COR-L47 (cell line): ENCODE measurements at places on chromosomes 1 and 21.

DNA sequence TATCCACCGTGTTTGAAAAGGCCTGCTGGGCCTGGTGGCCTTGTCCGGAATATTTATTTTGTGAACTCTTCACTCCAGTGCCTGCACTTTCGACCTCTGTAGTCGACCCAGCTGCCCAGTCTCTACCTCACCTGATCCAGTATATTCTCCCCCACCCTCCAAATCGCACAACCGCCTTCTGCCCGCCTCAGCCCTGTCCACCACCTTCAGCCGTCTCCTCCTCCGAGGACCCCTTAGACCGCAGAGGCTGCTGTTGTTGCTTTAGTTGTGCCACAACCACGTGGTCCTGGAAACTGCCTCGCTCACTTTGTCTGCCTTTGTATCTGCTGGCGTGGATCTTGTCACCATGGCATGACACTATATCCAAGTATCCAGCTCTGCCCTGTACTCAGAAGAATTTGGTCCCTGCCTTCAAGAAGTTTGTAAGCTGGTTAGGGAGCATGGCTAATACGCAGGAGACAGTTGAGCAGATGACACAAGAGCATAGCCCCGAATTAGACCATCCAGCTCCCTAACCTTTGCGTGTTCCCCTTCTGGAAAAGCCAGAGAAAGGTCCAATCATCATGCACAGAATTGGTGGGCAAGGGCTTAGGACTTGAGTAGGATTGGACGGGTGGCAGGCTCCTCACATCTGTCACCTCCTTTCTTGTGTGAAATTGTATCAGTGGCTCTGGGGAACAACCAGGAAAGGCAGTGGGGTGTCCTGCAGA is 1.5 kb downstream of the PHGDH start:
- peak; percentile 53 for DNase-seq

- DNase-seq: no peak
Observed at GRCh38 chr1:27634177-27634984, 604 bp downstream of the FGR start.

DNA sequence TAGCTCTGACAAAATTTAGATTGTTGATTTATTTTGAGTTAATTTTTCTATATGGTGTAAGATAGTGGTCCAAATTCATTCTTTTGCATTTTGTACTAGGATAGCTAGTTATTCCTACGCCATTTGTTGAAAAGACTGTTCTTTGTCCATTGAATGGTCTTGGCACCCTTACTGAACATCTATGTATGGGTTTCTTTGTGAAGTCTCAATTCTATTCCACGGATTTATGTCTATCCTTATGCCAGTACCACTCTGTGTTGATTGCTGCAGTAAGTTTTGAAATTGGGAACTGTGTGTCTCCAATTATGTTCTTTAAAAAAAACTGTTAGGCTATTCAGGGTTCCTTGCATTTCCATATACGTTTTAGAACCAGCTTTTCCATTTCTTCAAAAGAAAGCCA is 145.7 kb downstream of the ZNF644 start:
- no peak for DNase-seq

DNA sequence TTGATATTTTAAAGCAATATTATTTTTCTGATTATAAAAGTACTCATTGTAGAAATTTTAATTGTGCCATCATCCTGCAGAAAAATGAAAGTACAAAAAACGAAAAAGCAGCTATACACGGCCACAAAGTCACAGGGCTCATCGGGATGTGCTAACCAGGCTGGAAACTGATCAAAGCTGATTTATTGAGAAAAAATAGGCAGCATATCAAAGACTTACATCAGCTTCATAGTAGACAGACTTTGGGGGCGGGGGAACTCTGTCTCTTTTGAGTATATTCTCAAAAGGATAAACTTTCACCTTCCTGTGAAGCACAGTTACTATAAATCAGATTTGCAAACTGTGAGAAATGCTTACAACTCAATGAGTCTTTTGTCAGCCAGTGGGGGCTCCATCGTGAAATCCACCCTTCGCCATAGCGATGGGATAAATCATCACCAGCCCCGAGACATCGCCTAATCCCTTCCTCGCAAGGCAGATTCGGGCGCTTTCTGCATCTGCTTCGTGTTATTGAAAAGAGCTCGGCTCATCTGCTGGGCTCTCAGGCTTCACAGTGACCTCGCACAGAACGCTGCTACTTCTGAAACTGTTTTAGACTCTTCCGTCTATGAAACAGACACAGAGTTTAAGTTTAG is 69.2 kb upstream of the ERG start:
- no peak for DNase-seq

- no peak for DNase-seq
Observed at GRCh38 chr1:187763465-187763864, 934.7 kb downstream of the PLA2G4A start.

DNA sequence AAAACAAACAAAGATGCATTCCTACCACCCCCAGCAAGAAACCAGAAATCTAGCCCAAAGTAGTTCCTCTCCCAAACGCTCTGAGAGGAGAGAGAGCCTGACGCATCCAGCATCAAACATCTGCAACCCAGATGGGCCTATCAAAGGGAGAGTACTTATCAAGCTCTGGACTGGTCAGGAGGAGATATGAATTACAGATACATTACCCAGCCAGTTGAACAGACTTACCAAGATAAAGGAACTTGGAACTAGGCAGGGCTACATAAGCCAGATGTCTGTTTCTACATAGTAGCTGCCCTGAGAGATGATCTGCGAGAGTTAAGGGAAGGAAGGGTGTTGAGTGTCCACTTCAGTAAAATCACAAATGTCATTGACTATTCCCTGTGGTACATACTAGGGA is 138.4 kb downstream of the PAPPA2 start:
- no peak for DNase-seq

- peak; percentile 56 for DNase-seq
Observed at GRCh38 chr1:56378341-56379070, 200.9 kb downstream of the PLPP3 start.

DNA sequence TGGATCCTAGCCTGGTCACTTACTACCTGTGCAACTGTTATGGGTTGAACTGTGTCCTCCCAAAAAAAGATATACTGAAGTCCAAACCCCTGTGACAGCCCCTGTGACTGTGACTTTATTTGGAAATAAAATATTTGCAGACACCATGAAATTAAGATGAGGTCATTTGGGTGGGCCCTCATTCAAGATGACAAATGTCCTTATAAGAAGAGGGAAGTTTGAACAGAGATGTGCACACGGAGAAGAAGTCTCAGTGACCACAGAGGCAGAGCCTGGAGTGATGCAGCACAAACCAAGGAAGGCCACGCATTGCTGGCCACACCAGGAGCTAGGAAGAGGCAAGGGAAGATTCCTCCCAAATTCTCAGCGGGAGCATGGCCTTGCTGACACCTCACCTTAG is 249.7 kb upstream of the RUNX1 start:
- no peak for DNase-seq

DNA sequence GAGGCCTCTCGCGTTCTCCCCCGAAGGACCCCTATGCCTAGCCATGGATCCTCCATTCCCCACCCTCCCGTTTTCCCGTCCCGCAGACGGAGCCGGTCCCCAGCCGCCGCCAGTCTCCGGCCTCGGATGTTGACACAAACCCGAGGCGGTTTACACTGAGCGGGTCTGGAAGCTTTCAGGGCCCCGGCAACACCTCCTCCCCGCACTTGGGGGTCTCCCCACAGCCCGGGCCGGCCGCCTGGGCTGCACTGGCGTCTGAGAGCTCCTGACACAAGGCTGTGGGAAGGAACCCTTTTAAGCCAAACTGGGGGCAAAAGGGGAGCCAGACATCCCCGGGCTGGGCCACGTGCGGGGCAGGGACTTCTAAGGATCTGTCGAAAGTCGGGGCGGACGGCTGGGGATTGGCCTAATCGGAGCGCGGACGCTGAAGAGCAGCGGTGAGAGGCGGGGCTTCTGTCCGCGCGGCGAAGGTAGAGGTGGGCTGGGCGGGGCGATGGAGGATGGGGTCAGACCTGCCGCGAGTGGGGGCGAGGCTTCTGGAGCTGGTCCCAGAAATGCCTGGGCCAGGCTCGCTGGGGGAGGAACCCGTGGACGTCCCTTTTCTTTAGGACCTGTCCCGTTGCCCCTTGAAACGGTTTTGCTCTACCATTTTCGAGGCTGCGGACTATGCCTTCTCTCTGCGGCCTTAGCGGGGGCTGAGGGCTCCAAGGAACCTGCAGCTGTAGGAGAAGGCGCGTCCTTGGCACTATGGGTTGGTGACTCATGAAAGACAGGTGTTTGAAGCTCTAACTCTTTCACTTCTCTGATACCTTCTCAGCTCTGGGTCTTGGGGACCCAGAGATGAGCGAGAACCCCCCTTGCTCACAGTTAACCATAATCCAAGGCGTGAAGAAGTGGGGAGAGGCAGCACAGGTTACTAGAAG is 1.2 kb upstream of the HPCAL4 start:
- no peak for DNase-seq

GRCh38 chr1:205340676-205341075 is 16.0 kb downstream of the KLHDC8A start:
- DNase-seq: no peak

DNA sequence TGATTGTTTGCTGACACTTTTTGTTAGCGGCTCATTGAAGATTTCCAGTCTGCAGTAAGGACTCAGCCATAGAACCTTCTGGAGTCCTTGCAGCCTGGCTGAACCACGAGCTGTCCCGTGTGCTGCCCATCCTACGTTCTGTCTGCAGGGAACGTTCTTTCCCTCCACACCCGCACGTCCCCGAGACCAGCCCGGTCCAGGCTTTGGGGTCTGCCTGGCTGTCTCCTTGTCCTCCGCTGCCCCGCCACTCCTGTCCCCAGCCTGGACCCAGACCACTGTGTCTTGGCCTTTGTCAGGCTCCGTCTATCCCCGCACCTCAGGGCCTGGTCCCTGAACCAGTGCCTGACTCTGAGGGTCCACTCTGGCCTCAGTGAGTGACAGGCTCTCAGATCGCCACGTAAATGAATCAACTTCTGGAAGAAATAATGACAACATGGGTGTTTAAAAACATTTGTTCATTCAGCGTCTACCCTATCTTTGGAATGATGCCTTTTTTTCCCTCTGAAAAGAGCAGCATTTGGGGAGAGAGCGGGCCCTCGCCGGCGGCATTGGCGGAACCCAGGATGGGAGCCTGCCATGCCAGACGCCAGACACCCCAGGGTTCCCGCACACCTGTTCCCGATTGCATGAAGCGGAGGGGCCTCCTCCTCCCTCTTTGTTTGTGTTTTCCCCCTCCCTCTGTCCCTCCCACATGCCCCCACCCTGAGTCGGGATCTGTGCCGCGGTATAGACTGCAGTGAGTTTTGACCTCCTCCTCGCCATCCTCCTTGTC is 43.9 kb upstream of the C1orf174 start:
- DNase-seq: peak; percentile 43
